ENCODE measurements at places on chromosomes 5 and 9. TPM values are rescaled to one million over a fixed set of nuclear protein-coding genes. Genes with fewer than 3 reads are reported as not detected.
A peak's percentile ranks its signal among the peaks of the same experiment; 100 is the strongest.

DNA sequence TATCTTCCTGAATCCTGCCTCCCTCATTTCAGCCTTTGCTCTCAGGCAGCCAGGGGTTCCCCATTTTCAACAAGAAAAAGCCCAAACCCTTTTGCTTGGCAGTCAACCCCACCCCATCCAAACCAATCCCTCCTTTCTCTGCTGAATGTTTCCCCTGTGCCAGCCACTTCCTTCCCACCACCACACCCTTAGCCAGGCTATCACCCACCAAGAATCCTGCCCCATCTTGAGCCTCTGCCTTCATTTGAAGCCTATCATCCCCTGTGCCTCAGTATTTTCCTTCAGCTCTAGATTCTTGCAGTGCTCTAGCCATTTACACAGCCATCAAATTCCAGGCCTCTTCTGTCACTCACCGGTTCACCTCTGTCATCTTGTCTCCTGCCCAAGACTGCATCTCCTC lies 15.3 kb upstream of the FIBCD1 start:
- H3K4me3 ChIP-seq: no peak overlapping the region
- H3K27me3 ChIP-seq: peaks cover 10% of the 10 kb centered on the region
- H3K27ac ChIP-seq: no peak overlapping the region
- no peaks in the 10 kb centered on the region for H3K4me1 ChIP-seq
- no peak for DNase-seq

DNA sequence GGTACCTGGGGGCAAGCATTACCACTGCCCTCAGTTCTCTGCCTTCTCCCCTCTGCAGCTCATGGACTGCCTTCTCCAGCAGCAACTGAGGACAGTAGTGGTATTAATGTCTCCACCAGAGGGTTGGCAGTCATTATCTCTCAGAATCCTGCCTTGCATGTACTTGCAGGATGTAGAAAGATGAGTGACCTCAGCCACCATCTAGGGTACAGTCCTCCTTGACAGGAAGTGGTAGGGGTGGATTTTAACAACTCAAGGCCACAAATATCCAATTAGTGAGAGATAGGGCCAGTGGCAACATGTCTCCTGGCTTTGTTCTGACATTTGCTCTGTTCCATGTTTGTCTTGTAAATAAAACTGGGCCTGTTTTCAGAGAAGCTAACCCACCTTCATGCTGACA lies 47.2 kb downstream of the F2R start:
- H3K4me3 ChIP-seq: no peak overlapping the region
- no peak overlapping the region for H3K27ac ChIP-seq
- H3K27me3 ChIP-seq: no peaks in the 10 kb centered on the region
- H3K36me3 ChIP-seq: no peaks in the 10 kb centered on the region

DNA sequence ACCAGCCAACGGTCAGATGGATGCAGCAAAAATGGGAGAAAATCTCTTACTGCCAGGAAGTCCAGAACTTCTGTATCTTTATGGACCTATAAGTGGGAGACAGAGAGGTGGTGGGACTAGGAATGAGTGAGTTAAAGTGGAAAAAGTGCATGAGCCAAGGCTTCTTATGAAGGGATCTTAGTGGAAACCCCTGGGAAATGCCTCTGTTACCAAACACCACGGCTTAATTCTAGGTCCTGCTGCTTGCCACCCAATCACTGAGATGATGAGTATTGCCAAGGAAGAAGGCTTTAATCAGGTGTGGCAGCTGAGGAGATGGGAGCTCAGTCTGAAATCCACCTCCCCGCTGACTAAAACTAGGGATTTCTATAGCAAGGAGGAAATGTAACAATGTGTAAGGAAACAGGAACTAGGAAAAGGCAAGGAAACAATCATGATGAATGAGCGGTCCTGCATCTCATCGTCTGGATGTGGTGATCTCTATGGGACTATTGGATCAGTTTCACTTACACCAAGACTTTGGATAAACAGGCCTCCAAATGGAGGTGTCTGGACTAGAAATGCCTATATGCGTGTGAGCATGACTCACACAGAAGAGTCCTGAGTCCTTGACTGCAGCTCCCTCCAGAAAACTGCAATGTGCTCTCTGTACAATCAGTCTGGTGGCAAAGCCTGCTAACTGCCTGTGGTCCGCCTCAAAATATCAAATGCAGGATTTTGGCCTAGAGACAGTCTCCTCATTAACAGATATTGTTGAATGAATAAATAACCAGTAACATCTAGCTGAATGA lies 98.2 kb upstream of the PRR16 start:
- H3K4me1 ChIP-seq: no peaks in the 10 kb centered on the region
- no peak overlapping the region for H3K27ac ChIP-seq
- no peak for DNase-seq
- no peaks in the 10 kb centered on the region for H3K36me3 ChIP-seq

DNA sequence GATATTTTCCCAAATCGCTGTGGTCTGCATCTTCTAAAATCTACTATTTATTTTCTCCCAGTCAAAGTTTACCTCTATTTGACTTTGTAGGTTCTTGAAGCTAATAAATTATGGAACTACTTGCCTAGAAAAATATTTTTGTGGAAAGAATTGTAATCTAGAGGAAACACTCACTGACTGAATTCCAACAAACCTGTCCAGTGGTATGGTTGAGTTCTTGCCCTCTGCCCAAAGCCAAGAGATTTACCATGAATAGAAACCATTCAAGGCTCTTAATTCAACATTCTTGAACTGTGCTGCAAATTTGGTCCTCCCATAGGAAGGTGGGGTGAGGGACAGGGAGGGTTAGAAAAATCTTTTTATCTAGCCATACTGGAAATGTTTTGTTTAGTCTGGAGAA lies 233.9 kb upstream of the MAP3K1 start:
- H3K27ac ChIP-seq: no peak overlapping the region
- H3K27me3 ChIP-seq: no peaks in the 10 kb centered on the region
- H3K4me3 ChIP-seq: no peak overlapping the region
- no peak for DNase-seq
- H3K4me1 ChIP-seq: no peaks in the 10 kb centered on the region

GRCh38 chr5:142876817-142877216 lies 106.6 kb downstream of the ARHGAP26 start:
- H3K4me1 ChIP-seq: peaks cover 19% of the 10 kb centered on the region
- H3K27ac ChIP-seq: no peak overlapping the region

DNA sequence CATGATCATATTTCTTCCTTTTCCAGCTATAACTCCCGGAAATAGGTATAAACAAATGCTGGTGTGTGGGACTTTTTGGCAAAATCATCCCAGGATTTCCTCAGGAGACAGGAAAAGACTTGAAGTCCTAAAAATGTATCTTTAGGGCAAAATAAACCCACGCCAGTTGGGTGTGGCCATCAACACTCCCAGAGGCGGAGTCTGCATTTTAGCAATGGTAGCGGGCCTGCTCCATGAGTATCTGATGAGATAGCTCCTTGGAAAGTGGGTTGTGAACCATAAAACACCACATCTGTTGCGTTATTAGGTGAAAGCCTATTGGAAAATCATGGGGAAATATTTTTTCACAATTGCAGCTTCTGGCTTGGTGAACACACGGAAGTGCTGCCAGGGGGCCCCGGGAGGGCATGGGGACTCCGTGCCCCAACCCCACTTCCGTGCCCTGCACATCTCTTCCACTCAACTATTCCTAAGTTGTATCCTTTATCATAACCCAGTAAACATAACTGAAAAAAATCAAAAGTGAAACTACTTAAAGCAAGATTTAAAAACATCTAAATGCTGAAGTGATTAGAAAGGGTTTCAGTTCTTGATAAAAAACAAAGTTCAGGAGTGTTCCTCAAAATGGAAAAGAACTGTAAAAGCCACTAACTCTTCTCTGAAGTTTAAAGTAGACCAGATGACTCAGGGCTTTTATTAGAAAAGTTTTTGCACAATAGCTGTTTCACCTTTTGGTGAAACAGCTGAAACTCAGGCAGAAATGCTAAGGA lies 111.2 kb downstream of the LRRC70 start:
- H3K27ac ChIP-seq: no peak overlapping the region
- DNase-seq: no peak
- H3K36me3 ChIP-seq: no peaks in the 10 kb centered on the region
- H3K4me1 ChIP-seq: no peaks in the 10 kb centered on the region

- H3K27me3 ChIP-seq: no peaks in the 10 kb centered on the region
- H3K4me3 ChIP-seq: no peak overlapping the region
- H3K27ac ChIP-seq: no peak overlapping the region
- no peaks in the 10 kb centered on the region for H3K36me3 ChIP-seq
These were observed 342.8 kb downstream of the EBF1 start for GRCh38 chr5:158756871-158757270.

GRCh38 chr5:73319036-73319435 lies 129.5 kb downstream of the FOXD1 start:
- no peak for DNase-seq
- H3K36me3 ChIP-seq: no peaks in the 10 kb centered on the region
- peaks cover 34% of the 10 kb centered on the region for H3K27me3 ChIP-seq
- H3K4me1 ChIP-seq: no peaks in the 10 kb centered on the region
- no peak overlapping the region for H3K4me3 ChIP-seq

DNA sequence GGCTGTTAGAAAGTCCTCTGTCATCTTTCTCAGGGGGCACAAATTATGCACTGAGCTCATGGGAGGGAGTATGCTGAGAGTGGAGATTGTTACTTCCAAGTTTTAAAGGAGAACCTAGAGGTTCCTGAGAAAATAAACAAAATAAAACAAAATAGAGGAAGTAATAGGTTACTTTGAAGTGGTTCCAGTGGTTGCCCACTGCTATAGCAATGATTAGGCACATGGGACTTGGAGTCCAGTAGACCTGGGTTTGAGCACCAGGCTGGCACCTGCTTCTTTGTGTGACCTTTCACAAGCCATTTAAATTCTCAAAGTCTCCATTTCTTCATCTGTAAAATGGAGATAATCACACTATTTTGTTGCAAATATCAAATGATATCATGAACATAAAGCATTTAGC lies 13.8 kb upstream of the CDC23 start:
- no peaks in the 10 kb centered on the region for H3K4me1 ChIP-seq
- no peak for DNase-seq
- no peaks in the 10 kb centered on the region for H3K27me3 ChIP-seq
- no peak overlapping the region for H3K4me3 ChIP-seq
- no peaks in the 10 kb centered on the region for H3K36me3 ChIP-seq

DNA sequence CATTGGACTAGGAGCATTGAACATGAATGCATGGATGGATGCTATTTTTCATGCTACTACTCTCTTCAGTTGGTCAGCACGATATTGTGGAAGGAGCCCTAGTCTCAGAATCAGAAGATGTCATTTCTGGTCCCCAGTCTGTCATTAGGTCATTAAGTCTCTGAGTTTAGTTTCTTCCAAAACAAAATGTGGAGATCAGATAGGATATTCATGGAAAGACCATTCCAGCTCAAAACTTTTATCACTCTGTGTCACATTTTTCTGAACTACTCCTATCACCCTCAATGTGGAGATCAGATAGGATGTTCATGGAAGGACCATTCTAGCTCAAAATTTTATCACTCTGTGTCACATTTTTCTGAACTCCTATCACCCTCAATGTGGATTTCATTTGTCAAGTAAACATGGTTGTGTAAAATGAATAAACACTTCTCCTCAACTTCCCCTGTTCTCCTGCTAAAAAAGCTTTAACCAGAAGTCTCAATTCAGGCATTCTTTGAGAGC lies 296.8 kb downstream of the MRPS30 start:
- no peaks in the 10 kb centered on the region for H3K4me1 ChIP-seq
- DNase-seq: no peak
- H3K27me3 ChIP-seq: no peaks in the 10 kb centered on the region
- H3K4me3 ChIP-seq: no peak overlapping the region
- H3K27ac ChIP-seq: no peak overlapping the region

DNA sequence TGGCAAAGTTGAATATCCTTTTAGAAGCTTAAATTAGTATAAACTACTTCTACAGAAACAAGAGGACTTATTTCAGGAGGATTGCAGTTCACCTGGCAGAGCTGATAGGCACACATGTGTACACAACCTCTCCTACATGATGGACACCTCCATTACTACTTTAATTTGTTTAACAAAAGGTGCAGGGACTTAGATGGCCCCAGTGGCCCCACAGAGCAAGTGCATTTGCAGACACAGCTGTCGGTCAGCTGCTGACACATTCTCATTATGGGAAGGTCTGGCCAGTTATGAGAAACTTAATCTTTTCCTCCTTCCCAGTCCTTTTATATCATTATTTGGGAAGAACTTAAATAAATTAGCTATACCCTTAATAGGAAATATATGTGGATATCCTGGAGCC lies 28.3 kb downstream of the TDRD7 start:
- no peak overlapping the region for H3K4me3 ChIP-seq
- peaks cover 19% of the 10 kb centered on the region for H3K4me1 ChIP-seq
- H3K27me3 ChIP-seq: no peaks in the 10 kb centered on the region
- peaks cover 18% of the 10 kb centered on the region for H3K36me3 ChIP-seq
- no peak overlapping the region for H3K27ac ChIP-seq

DNA sequence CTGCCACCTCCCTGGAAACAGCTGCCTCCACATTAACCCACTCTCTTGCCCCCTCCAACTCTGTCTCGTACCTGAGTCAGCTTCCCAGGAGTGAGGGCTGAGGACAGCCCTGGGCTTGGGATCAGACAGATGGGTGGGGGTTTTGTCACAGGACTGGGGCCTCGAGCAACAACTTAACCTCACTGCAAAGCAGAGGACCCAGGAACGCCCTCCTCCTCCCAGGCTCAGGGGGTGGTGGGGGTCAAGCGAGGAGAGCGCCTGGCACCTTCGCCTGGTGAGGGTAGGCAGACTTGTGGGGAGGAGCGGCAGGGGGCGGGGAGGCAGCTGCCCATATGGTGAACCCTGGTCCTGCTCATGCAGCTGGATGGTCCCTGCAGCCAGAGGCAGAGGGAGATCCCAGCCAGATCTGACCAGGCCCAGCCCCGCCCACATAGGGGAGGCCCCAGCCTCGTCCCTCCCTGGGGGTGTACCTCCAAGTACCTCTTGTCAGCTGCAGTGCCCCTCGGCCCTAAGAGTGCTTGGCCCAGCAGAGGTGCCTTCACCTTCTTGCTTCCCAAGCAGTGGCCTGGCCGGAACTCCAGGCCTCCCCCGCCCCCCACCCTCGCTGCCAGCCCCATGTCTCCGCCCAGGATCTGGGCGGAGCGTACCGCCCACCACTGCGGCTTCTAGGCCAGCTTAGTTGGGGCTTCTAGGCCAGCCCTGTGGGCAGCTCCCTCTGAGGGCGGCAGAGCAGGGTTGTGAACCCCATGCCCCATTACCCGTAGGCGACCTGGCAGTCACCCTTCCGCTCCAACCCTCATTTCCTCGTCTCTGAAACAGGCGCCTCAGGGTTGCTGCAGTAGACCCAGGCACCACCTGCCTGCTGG lies at the start of gene SARDH:
TSS of gene SARDH (minus strand) at position 579 of the 866 bp plus-strand sequence. CDS start 4,179 bp downstream, outside the sequence.
- no peak within 1 kb of the TSS for H3K27ac ChIP-seq
- H3K36me3 ChIP-seq: no peaks in the 10 kb centered on the region
- H3K27me3 ChIP-seq: no peaks in the 10 kb centered on the region
- peaks cover 37% of the 10 kb centered on the region for H3K4me1 ChIP-seq
- DNase-seq: peak; percentile 29

- H3K27ac ChIP-seq: no peak overlapping the region
- no peak for DNase-seq
- H3K36me3 ChIP-seq: no peaks in the 10 kb centered on the region
- H3K27me3 ChIP-seq: no peaks in the 10 kb centered on the region
- no peaks in the 10 kb centered on the region for H3K4me1 ChIP-seq
These were observed 60.1 kb upstream of the GNA14 start for GRCh38 chr9:77708064-77708815.

- no peaks in the 10 kb centered on the region for H3K4me1 ChIP-seq
- H3K27me3 ChIP-seq: no peaks in the 10 kb centered on the region
- no peak for DNase-seq
- no peak overlapping the region for H3K27ac ChIP-seq
These were observed 272.5 kb downstream of the CETN3 start for GRCh38 chr5:90136952-90137528.

The FBP2 gene
- polyA plus RNA-seq: 0.25 TPM

The SEMA5A gene
- polyA plus RNA-seq: 11.9 TPM

The CNTLN gene
- 4.5 TPM for polyA plus RNA-seq

The SMAD5 gene
- 42.1 TPM for polyA plus RNA-seq

The LCN12 gene
- 121 TPM for polyA plus RNA-seq

The CCL27 gene
- 0.18 TPM for polyA plus RNA-seq

The PDE6A gene
- 1.0 TPM for polyA plus RNA-seq

The PCDHGA7 gene
- polyA plus RNA-seq: 0.69 TPM
